ENCODE measurements at places on chromosomes 5 and 9.
A peak's percentile ranks its signal among the peaks of the same experiment; 100 is the strongest.

- DNase-seq = no peak
Measured at GRCh38 chr5:91885291-91886265, 502.5 kb upstream of the ARRDC3 start.

- DNase-seq = no peak
Measured at GRCh38 chr5:81767938-81768337, 17.0 kb upstream of the SSBP2 start.

DNA sequence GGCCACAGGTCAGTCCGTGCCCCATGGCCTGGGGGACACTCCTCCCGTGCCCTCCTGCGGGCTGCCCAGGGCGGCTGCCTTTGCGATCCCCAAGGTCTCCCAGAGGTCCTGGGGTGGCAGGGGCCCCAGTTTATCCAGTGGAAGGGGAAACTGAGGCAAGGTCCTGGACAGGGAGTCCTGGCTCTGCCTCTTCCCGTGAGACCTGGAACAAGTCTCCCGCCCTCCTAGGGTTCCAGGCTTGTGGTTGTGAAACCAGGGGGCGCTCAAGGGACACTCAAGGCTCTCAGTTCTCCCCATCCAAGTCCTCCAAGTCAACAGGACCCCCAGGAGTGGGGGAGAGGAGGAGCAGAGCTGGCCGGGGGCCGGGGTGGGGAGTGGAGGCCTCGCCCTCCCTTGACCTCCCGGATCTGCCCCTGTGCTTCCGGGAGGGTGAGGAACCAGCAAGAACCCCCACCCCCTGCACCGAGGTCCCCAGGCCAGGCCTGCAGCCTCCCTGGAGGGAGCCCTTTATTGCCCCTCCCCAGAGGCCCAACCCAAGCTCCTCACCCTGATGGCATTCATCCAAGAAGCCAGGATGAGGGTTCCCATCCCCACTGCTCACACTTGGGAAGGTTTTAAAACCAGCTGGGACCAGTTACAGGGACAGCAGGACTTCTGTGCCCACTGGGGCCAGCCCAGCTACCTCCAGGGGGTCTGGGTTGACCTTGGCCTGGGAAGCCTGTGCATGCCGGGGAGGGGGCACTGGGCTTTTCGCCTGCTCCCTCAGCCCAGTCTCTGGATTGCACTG is 24.7 kb upstream of the TMEM250 start:
- no peak for DNase-seq

DNA sequence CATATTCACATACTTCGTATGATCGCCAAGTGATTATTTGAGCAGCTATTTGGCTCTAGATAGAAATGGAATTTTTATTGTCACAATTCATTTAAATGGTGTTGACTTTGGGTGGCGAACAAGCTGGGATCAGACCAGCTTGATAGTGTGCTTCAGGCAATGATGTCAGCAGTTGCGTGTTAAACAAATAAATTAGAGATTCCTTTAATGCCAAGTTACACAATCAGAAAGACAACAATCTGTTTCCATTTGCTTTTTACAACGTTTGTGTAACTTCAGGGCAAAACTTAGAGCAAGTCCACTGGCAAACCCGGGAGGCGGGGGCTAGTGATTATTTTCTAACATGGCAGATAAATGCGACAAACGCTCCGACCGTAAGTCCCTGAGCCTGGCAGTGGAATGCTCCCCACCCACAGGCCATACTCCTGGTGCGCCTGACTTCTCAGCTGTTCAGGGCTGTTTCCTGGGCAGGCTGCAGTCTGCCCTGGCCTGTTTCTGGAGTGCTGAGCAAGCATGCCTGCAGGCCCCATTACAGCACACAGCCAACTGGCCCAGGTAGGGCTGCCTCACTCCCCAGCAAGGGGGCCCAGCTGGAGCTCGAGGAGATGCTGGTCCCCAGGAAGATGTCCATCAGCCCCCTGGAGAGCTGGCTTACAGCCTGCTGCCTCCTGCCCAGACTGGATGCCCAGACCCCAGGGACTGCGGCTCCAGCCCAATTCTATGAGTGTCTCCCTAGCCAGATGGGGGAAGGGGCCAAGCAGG is 88.7 kb downstream of the BASP1 start:
- no peak for DNase-seq

DNA sequence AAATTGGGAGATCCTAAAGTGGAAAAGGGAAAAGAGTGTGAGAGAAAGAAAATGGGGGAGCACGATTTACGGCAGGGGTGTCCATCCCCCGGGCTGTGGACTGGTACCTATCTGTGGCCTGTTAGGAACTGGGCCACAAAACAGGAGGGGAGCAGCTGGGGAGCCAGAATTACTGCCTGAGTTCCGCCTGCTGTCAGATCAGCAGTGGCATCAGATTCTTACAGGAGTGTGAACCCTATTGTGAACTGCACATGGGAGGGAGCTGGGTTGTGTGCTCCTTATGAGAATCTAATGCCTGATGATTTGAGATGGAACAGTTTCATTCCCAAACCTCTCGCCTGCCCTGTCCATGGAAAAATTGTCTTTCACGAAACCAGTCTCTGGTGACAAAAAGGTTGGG is 108.3 kb upstream of the ADAMTSL1 start:
- no peak for DNase-seq

GRCh38 chr5:56696900-56697299 is 118.4 kb upstream of the MAP3K1 start:
- DNase-seq = no peak

DNA sequence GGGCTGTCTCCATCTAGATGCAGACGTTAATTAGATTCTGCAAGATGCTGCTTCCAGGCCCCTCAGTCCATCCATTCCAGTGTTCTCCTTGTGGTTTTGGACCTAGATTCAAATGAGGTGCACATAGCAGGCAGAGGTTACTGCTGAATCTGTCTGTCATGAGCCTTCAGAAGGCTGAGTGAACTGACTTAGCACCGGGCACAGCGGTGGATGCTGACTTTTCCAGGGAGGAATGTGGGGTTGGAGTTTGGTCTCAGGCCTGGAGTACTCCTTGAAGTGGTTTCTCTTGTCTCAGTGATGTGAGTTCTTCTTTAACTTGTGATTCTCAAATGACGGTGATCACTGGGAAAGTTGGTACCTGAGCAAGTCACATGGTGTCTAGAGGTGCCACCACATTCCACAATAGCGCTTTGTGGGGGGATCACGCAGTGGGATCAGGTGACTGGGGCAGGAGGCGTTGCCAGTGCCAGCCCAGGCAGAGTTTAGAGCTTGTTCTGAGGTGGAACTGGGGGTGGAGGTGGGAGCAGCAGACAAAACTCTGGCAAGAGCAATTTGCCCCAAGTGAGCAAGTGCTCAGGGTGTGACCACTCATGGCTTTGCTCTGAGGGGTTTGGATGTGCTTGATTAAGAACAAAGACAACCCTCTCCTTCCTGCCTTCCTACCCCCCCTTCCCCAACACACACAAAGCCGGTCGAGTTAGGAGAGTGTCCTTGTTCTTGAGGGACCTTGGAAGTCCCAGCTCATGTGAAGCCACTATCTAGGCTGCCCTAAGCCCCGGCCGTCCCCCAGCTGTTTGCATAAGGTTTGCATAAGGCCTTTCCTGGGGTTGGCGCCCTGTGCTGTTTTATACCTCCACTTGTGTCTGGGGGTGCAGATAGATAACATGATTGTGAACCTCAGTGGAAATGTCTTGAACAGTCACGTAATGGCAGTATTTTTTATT is 25.1 kb downstream of the JADE2 start:
- no peak for DNase-seq

- no peak for DNase-seq
Measured at GRCh38 chr9:34377404-34377746, 677 bp upstream of the MYORG start.

GRCh38 chr5:10594591-10595210 is 30.8 kb downstream of the ANKRD33B start:
- DNase-seq = no peak

DNA sequence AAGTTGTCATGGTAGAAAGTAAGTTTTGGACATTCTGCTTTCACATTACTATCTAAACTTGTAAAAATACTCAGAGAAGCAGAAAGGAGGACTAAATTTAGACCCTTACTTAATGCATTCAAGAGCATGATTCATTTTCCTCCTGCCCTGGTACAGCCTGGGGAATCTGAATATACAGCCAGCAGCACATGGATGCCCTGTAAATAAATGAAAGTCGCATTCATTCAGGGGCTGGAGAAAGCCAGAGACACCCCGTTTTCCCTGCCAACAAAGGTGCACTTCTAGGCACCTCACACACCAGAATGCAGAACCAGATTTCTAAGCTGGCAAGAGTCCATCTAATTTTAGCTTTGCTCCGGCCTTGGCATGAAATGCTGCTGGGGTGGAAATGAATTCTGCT is 172.7 kb upstream of the KLF9 start:
- DNase-seq = no peak

- no peak for DNase-seq
Measured at GRCh38 chr9:79184831-79185230, 386.9 kb upstream of the TLE4 start.

- peak; percentile 94 for DNase-seq
Measured at GRCh38 chr5:112921833-112922817, at the start of gene REEP5. Gene REEP5, minus strand, starts transcription at chr5:112922227. Its CDS starts 37 bp downstream, at chr5:112922190.

DNA sequence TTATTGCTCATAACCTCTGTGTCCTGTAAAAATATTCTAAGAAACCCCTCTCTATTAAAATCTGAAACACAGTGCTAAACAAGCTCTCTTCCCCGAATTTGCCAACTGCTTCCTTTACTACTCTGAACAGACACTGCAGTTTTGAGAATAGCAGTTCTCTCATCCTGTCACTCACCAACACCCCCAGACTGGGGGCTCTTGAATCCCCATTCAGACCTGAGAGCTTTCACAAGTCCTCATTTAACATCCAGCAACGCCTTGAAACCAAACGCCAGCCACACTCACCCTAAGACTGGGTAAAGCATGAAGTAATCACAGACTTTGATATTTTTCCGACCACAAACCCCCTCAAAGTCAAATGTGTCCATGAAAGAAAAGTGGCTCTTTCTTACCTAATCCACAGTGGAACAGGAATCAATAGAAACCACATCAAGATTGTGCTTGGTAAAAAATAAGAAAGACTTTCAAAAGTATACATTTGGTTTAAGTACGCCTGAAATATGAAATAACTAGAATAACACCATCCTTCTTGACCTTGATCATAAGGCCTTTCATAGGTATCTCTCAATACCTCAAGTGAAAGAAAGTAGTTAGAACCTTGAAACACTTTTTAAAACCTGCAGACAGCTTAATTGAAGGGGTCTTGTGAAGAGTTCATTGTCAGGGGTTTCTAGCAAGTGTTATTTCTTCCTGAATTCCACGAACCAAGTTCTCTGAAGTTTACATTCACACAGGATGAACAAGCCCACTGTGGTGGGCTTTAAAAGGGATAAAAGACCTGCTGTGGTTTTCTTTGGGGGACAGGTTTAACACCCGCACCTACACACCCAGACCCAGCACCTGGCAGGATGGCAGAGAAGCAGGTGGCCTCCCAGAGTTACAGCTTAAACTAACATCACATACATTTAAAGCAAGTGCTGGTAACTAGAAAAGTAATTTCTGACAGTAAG is 412.6 kb downstream of the MLLT3 start:
- peak; percentile 37 for DNase-seq

DNA sequence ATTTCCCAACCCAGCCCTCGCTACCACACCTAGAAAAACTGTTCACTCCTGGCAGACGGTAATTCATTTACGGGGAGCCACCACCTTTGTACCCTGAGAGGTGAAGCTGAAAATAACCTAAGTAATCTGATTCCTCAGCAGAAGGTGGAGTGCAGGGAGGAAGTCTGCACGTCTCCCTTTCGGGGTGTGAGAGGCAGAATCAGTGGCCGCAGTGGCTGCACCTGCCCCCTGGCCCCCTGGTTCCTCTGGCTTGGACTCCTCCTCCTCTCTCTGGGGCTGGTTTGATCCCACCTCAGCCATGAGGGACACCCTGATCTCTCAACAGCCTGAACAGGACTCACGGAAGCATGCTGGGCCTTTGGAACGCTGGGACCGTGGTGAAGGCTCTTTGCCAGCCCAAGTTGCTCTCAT is 10.5 kb downstream of the TMEM174 start:
- no peak for DNase-seq

DNA sequence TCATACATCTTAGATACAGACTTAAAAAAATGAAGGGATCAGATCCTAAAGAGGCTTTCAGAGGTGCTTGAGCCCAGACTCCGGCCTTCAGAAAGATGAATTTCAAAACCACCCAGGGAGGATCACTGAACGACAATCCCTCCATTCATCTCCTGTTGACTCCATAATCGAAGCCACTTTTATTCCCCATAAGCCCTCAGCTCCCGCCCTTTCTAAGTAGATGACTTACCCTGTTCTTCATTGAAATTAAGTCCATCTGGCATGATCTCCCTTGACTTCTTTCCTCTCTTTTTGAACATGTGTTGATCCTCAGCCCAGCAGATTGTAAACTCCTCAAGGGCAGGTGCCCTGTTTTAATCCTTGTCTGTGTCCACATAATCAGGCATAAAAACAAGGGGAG is 50.8 kb upstream of the ASTN2 start:
- DNase-seq = no peak

GRCh38 chr9:86945728-86946200 is 1.5 kb downstream of the GAS1 start:
- no peak for DNase-seq

DNA sequence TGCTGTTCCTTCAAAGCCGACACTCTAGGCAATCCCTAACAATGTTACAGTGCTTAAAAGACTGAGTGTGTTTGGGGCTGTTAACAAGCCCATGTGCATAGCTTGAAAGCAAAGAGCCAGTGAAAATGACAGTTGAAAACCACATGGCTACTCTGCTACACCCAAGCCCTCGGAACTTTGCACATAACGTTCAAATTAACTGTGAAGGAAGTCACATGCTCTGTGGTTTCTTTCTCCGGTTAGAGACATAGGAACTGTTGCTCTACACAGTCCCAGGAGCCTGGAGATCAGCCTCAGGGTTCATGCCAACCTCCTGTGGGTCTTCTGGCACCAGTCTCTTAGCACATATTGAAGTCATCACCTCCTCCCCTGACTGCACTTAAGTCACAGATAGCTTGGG is 51.1 kb downstream of the C9orf152 start:
- peak; percentile 96 for DNase-seq

DNA sequence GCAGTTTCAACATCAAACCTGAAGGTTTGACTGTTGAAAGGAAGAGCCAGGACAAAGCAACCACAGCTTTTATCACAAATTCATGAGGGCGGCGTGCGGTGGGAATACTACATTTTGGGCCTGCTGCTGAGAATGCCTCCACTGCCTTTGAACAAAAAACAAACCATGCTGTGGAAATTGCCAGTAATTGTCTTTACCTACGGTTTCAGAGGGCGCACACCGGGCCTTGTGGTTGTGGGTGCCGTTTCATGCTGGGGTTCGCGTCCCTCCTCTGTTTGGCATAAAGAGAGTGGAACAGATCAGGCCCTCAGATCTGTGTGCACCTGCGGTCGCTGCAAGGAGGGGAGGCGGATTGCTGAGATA is 27.6 kb upstream of the TCF7 start:
- DNase-seq = peak; percentile 85

DNA sequence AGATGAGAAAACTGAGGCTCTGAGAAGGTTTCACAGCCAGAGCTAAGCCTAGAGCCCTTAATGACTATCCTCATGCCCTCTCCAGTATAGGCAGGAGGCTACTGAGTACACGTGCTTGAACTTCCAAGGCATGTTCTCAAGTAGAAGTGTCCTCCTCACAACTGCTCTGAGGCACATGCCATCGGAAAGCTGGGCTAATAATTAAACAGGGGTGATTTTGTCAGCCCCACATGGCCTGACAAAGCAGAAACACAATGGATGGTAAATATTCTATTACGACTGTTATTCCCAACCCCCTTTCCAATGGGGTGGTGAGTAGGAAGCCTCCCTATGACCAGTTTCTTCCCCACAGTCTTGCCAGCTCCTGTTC is 34.3 kb downstream of the KCNIP1 start:
- DNase-seq = no peak
